ENCODE measurements at places on chromosomes 1 and 21.

- DNase-seq, result no peak
Observed at GRCh38 chr1:42442662-42443061, 13.2 kb downstream of the ZMYND12 start.

DNA sequence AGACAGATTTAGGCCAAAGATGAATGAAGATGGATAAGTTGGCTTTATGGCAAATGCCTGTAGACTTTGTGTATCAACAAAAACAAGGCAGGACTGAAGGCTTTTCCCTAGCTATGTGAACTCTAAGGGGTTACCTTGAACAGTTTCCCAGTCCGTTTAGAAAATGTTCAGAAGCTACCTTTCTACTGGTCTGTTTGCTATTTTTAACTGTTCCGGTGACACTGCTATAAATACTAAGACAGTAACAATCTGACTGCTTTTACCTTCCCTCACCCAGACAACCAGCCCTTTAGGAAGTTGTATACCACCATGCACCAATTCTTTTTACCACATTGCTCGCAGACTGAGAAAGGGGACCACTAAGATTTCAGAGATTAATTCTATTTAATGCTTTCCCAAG lies 102.2 kb downstream of the PHTF1 start:
- DNase-seq, result no peak

DNA sequence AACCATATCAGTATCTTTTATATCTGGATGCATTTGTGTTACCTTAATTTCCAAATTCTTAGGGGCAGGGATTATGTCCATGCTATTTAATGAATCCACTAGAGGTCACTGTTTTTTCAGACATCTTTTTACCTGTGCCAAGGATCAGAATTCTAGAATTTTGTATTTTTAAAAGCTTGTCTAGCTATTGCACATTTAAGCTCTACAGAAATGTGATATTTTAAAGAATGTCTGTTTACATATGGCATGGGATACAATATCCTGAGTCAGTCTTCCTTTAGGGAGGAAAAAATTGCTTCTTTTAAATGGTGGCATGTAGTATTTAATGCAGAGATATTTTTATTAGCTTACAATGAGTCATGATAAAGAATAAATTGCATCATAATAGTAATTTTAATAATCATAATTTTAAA lies 11.3 kb downstream of the RPAP2 start:
- peak; percentile 18 for DNase-seq

- DNase-seq, result peak; percentile 89
Observed at GRCh38 chr1:13666317-13666716, 33.7 kb upstream of the PRDM2 start.

- DNase-seq, result no peak
Observed at GRCh38 chr1:5297180-5297885, 642.9 kb downstream of the AJAP1 start.

DNA sequence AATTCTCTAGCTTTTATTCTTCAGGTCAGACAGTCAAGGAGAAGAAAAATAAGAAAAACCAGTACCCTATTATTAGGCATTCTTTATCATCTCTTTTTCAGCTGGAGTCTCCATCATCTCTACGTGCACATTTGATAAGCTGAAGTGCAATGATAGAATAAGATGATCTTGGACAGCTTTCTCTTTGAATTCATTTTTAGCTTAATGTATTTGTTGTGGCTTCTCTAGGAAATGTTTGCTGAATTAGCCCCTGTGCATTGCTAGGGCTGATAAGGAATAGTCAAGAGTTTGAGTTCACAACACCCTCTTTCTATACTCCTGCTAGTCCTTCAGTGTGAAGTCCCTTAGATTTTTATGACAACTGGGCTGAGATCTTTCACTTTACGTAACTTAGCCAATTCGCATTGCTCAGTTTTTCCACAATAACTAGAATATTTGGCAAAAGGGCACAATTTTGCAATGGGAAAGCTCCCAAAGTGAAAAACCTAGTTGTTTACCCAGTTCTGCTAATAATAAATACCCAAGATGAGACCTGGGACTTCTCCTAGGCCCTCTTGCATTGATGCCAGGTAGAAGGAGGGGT lies 7.0 kb upstream of the KCNJ15 start:
- DNase-seq, result no peak

- DNase-seq, result no peak
Observed at GRCh38 chr1:10863886-10864285, 67.4 kb upstream of the CASZ1 start.

DNA sequence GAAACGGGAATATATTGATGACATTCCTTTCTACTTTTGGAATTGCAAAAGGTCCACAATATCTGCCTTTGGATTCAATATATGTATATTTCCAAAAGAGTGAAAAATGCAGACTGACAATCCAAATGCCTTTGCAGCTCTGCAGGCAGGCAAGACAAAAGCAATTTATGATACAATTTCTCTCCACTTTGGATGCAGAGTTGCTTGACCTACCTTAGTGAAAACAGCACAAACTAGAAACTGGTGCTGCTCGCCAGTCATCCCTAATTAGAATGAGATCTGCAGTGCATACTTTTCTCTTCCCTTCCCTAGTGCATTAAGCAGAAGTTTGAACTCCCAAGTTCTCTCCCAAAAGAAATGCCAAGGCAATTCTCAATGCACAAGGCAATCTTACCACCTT lies 56.8 kb downstream of the KIAA0319L start:
- DNase-seq, result no peak

DNA sequence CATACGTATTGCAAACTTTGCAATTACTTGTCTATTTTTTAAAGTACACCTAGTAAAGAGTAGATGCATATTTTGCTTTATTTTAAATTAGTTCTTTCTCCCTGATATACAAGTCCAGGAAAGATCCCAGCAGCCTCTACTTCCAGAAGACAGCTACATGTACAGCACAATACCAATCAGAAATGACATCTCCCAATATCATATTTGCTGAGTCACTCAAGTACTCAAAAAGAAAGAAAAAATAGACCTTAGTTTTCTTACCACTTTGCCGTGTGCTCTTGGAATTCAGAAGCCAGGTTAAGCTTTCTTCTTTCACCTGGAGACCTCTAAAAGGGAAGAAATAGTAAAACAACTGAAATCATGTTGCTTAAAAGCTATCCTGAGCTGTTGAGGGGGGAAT lies 412.6 kb upstream of the RUNX1 start:
- DNase-seq, result no peak

GRCh38 chr1:223226271-223226670 lies 83.2 kb upstream of the TLR5 start:
- DNase-seq, result no peak

GRCh38 chr1:200895443-200895789 lies 716 bp downstream of the INAVA start:
- no peak for DNase-seq

DNA sequence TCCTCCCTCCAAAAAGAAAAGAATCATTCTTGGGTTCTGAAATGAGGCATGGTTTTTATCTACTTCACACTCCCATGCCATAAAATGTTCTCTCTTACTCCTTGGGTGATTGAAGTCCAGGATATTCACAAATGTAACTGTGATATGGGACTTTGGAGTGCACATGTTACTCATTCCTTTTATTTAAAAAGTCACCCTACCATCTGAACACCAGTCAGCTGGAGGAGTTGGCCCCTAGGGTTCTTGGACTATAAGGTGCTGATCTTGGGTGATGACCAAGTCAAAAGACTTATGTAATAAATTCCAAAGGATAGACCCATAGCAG lies 128.4 kb downstream of the CLIC6 start:
- no peak for DNase-seq

- no peak for DNase-seq
Observed at GRCh38 chr1:209614906-209615305, 31.4 kb downstream of the CAMK1G start.

- no peak for DNase-seq
Observed at GRCh38 chr1:52179073-52179472, 37.2 kb downstream of the ZFYVE9 start.

DNA sequence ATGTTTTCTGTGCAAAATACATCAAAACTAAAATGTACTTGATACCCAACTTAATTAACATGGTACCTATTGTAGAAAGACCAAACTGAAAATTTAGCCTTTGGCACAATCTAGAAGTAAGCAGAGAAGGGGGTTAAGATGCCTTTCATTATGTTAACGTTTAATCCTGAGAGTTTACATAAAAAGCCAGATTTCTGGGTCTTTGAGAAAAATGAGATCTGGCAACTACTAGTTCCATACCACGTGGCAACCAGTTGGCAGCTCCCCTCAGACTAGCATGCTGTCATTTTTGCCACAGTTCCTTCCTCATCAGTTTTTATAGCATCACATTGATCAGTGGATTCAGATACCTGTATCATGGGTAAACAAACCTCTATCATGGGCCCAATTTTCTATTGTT lies 1.5 kb downstream of the RO60 start:
- DNase-seq, result no peak

DNA sequence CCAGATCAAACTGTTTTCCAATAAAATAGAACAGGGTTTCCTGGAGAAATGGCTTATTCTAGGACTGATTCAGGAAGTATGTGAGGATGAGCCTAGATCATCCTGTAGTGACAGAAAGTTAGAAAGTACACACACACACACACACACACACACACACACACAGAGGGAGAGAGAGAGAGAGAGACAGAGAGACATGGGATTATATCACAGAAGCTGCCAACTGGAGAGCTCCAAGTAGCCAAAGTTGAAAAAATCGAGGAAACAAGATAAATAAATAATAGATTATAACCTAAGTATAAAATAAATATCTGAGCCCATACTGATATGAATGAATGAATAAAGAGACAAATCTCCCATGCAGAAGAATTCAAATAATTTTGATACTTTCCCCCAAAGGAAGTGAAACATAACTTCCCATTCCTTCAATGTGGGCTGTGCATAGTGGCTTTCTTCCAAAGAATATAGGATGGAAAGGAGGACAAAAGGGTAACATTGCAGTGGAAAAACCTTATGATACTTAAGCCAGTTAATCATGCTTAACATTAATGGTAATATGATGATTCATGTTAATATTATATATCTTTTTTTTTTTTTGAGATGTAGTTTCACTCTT lies 171.6 kb downstream of the NTPCR start:
- DNase-seq, result no peak

- no peak for DNase-seq
Observed at GRCh38 chr1:174023440-174023839, 1.3 kb upstream of the RC3H1 start.

- DNase-seq, result peak; percentile 75
Observed at GRCh38 chr1:203133970-203134725, 6.6 kb downstream of the ADORA1 start.

DNA sequence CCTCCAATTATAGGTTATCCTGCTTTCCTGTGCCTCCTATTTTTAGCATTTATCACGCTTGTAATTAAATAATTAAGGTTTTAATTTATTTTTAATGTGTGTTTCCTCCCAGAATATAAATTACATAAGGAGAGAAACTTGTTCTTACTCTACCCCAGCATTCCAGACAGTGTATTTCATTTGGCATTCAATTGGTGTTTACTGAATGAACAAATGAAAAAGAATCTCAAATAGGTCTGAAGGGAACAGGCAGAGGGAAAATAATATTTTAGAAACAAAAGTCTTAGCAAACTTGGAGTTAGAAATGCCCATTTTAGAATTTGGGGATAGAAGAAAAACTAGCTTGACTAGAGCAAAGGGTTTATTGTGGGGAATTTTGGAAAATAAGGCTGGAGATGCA lies 9.9 kb upstream of the RSRP1 start:
- DNase-seq, result no peak

DNA sequence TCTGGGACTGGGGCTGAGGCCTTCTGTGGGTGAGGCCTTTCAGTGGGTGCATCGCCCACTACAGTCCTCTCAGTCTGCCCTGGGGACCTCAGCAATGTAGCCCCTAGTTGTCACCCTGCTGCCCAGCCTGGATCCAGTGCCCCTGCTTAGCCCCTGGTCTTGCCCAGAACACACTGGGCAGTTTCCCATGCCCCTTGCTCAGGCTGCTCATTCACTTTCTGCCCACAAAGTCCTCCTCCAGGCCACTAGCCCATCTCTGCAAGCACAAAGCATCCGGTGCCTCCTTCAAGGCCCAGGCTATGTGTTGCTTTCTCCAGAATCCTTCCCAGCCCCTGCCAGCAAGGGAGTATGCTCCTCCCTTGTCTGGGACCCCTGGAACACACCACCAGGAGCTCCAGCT lies 5.4 kb upstream of the ADORA1 start:
- DNase-seq, result no peak

DNA sequence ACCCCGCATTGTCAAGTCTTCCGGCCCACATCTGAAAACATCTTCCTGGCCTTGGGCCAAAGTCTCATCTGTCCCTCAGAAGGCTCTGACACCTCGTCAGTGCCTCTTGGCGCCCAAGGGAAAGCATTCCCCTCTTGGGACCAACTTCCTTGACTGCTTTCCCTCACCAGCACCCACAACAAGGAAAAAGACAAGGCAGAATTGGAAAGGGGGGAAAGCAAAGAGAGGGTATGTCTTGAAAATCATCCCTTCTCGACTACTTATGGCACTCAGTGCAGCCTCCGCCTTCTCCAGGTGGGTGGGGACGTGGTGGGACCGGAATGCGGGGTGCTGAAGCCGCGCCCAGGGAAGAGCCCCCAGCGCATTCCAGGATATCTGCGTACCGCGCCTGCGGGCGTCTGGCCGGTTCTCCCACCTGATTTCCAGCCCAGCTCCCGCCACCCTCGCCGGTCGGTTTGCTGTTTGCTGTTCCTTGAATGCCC lies 554 bp upstream of the SLC39A1 start:
- peak; percentile 76 for DNase-seq

GRCh38 chr1:110687250-110687649 lies 12.5 kb upstream of the KCNA3 start:
- no peak for DNase-seq

- peak; percentile 61 for DNase-seq
Observed at GRCh38 chr1:78176448-78176847, 130.7 kb downstream of the GIPC2 start.

DNA sequence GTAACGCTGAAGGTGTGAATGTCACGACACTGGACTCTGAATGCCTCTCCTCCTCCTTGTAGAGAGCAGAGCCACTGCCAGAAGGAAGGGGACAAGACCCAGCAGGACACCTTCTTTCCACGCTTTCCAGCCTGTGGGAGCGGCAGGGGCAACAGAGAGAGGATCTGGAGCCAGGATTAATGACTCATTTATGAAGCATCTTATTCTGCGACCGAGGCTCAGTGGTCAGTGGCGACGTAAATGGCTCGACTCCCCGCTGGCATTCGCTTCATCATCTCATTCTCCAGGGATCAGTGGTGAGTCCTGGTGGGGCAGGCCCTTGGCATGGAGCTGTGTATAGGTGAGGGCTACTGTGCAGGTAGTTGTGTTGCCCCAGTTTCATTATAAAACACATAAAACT lies 4.6 kb downstream of the SLC37A1 start:
- no peak for DNase-seq

Data from NCI-H2171 (cell line).